ENCODE measurements at places on chromosomes 1 and 21.

DNA sequence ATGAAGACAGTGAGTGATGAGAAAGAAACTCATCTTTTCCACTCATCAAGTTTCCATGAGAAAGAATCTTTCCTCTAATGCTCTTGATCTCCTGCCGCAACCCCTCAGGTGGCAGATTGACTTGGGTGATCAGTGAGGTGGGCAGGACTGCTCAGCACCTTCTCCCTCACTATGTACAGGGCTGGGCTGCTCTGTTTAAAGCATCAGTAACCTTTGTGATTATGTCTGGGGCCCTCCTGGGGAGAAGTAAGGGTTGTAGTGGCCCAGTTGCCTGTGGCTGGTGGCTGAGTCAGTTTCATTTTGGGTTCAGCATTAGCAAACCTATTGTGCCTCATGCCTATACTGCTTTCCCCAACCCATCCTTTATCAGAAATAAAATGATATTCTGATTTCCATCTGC lies 366.0 kb downstream of the TTLL7 start:
- no peak for DNase-seq

DNA sequence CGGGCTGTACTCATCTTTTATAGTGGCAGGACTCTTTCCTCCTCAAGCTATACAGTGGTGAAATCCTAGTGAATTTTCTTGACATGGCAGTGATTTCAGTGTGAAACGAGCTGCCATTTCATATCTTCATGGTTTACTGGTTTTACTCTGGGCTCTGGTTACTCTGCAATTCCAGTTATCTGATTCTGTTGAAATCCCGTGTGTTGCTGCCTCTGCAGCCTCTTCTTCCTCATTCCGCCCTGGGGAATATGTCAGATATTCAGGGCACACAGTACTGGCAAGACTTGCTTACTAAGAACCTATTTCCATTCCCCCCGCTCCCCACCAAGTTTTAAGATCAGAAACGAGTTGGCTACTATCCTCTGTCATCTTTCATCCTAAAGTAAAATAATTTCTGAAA lies 7.9 kb upstream of the OR2B11 start:
- no peak for DNase-seq

- no peak for DNase-seq
Observed at GRCh38 chr21:45079351-45079750, 5.0 kb downstream of the ADARB1 start.

DNA sequence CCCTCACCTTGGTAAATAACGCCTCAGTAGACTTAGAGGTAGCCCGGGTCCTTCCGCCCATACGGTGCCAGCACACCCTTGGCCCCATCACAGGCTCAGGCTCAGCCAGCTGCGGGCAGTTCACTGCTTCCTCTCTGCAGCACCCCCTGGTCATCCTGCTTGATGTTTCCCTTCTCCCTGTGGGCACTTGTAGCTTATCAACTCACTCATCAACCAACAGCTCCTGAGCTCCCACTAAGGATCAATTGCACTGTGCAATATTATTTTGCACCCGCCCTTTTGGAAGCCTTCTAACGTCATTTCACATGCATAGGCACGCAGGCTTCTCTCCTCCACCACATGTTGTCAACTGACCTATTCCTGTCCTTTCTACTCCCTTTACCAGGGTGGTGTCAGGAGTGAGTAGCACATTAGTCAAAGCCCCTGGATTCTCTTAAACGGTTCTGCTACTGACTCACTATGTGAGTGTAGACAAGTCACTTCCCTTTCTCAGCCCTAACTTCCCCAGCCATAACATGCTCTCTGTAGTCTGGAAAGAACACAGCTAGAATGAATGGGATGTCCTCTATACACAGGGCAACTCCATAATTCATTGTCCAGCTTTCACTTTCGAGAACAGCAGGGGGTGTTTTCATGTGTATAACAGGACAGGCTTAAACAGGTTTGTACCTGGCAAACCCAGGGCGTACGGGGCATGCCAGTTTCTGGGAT lies 47.1 kb upstream of the IRF2BP2 start:
- DNase-seq: no peak

- DNase-seq: no peak
Observed at GRCh38 chr1:1199141-1199960, 7.0 kb downstream of the TNFRSF18 start.

- DNase-seq: no peak
Observed at GRCh38 chr1:201468844-201469644, at the start of gene PHLDA3. Gene PHLDA3, minus strand, starts transcription at chr1:201469188. Its CDS starts 402 bp downstream, at chr1:201468786.

DNA sequence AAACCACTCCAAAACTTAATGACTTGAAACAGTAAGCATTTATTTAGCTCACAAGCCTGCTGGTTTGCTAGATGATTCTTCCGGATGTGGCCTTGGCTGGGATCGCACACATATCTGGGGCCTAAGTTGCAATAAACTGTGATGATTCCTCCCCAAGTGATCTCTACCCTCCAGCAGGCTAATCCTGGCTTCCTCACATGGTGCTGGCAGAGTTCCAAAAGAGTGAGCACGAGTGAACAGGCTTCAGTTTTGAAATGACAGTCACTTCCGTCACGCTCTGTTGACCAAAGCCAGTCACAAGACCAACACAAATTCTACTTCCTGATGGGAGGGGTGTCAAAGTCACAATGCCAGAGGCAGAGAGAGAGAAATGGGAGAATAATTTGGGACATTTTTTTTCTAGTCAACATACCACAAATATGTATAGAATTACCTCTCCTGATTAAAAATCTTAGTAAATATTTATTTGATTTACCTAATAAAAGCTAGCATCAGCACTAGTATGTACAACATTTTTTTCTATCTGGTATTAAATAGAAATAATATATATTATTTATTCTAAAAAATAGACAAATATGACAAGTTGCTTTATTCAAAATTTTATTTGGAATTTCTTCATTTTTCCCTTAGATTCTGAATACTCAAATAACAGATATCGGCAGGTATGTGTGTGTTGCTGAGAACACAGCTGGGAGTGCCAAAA lies 292.7 kb downstream of the TPR start:
- DNase-seq: no peak

GRCh38 chr1:40980068-40980452 lies 564 bp downstream of the CTPS1 start:
- DNase-seq: no peak

DNA sequence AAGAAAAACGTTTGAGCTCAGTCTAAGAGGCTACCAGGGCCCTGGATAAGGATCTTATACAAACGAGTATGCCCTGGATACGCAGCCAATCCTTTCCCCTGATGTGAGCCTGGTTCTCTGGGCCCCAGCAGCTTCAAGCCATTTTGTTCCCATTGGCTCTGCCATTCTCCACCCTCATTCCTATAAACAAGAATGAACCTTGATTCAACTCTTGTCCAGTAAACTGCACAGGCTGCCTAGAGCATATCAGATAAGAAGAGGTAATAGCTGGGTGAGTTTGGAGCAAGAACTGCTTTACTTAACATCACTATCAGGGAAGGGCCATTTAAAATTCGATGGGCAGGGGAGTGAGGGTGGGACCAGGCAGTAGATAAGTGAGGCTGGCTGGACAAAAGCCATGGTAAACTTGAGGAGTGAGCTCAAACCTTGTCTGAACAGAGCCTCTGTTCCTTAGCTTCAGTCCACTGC lies 11.3 kb downstream of the BTG2 start:
- DNase-seq: no peak

DNA sequence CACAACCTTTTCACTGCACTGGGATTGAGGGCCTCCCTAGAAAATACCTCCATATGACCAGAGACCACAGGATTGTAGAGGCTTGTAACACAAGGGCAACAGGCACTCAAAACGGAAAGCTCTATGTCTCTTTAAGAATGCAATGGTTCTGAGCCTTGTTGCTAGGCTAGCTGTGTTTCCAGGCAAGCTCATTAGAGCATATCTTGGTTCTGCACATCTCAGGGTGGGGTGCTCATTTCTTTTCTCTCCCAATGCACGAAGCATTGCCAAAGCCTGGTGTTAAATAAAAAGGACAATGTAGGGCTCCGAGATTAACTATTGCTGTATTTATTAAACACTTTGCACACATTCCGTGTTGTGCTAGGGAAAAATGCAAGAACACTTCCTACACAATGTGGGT lies 315.9 kb downstream of the PRDM2 start:
- no peak for DNase-seq

DNA sequence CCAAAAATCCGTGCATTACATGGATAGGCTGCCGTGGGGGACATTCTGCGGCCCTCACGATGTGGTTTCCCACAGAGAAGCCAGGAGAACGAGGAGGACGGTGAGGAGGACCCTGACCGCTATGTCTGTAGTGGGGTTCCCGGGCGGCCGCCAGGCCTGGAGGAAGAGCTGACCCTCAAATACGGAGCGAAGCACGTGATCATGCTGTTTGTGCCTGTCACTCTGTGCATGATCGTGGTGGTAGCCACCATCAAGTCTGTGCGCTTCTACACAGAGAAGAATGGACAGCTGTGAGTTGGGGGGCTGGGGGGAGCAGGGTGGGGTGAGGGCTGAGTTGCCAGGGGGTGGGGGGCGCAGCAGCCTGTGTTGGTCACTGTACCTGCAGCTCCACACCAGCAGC lies 13.2 kb downstream of the PSEN2 start:
- DNase-seq: no peak

- DNase-seq: no peak
Observed at GRCh38 chr1:172960454-172961208, 90.1 kb downstream of the TNFSF18 start.

GRCh38 chr1:59012378-59012777 lies 228.5 kb upstream of the JUN start:
- no peak for DNase-seq

DNA sequence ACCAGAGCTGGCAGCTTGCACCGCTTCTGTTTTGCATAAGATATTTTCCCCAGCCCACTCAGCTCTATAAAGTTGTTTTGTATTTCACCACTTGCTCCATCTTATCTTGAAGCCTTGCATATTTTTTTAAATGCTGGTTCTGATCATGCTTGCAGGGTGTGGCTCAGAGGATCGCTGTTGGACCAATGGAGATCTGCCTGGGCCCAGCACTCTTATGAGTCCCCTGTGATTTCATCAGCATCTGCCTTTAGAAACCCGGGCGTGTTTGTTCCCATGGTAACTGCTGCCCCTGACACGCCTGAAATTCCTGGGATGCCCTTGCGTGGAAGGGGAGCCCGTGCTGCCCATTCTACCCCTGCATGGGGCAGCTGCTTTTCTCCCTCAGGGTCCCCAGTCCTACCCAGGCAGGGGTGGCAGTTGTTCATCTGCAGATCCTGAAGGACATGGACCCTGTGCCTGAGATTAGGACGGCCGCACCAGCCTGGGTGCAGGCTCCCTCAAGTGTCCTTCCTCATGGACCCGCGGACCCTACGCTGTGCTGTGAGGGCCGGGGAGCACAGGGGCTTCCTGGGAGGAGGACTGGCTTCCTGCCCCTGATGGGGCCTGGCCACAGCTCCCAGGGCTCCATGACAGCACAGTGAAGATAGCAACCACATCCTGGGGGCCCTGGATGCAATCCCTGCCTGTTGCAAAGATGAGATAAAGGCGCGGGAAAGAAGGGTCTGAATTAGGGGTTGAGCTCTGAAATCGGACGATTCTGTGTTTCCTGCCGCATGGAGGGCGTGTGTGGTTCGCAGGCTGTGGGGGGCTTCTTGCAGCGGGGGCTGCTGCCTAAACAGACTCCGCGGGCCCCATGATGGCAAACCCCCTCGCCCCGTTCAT lies 226.5 kb downstream of the SDCCAG8 start:
- no peak for DNase-seq

DNA sequence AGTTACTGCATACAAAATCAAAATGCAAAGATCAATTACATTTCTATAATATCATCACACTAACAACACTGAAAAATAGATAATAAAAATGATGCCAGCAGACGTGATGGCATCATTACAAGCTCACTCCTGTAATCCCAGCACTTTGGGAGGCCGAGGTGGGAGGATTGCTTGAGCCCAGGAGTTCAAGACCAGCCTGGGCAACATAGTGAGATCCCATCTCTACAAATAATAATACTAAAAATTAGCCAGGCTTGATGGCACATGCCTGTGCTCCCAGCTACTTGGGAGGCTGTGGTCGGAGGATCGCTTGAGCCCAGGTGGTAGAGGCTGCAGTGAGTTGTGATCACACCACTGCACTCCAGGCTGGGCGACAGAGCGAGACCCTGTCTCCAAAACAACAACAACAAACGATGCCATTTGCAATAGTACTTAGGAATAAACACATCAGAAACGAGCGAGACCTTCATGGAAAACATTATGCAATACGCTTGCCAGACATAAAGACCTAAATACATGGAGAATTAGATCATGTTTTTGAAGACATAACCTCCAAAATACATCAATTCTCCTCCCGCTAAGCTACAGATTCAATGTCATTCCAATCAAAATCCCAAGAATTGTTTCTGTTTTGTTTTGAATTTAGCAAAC lies 86.6 kb upstream of the ERRFI1 start:
- DNase-seq: no peak

DNA sequence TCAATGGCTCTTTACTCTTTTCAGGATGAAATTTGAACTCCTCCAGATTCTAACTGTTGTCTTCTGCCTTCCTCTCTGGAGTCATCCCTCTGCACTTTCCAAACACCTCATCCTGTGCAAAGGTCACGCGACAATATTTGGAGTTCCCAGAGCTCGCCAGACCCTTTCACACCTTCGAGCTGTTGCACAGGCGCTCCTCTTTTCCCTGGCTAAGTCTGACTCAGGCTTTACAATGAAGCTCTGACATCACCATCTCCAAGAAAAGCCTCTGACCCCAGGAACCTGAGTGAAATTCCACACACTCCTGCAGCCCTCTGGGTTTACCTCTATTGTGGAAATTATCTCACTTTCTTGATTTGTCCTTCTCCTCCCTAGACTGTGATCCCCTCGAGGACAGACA lies 270.3 kb downstream of the RGS7 start:
- no peak for DNase-seq

GRCh38 chr1:101198842-101199636 lies 37.8 kb upstream of the S1PR1 start:
- DNase-seq: no peak

DNA sequence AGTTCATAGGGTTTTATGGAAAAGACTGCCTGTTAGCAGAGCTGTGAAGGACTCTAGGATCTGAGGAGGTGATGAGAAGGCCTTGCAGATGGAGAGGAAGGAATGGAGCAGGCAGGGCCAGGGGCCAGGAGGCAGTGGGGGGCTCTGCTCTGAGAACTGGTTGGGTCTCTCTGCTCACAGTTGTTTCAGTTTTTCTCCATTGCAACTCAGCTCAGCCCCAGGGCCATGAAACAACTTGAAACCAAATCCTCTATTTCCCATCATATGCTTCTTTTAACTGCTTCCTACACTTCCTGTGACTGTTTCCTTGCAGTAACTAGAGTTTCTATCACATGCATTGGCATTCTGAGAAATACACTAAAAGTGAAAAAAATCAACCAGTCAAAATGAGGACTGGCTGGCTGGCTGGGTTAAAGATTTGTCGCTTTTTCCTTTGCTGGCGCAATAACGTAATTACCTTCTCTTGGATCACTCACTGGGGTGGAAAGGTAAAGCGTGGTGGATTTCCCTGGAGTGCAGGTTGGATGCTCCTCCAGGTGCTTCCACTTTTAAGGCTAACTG lies 172.0 kb downstream of the CDC7 start:
- DNase-seq: no peak

- DNase-seq: no peak
Observed at GRCh38 chr1:23875382-23875781, 7.3 kb upstream of the FUCA1 start.

DNA sequence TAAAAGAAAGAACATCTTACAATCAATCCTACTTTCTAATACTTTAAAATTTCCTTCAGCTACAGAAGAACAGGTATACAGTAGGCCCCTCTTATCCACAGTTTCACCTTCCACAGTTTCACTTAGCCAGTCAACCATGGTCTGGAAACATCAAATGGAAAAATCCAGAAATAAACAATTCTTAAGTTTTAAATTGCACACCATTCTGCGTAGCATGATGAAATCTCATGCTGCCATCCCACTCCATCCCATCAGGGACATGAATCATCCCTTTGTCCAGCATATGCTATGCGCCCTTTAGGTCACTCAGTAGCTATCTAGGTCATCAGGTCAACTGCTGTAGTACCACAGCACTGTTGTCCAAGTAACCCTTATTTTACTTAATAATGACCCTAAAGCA lies 67.7 kb downstream of the HSF2BP start:
- DNase-seq: no peak

Measured in stimulated activated CD8-positive, alpha-beta memory T cell treated with anti-CD3 and anti-CD28 coated beads, Interleukin-2, amount 100 ng/mL, for 1 hour (primary cell).